PC-3 (cell line): ENCODE measurements at places on chromosomes 6 and 20. TPM values are rescaled to one million over a fixed set of nuclear protein-coding genes. Genes with fewer than 3 reads are reported as not detected.
A peak's percentile ranks its signal among the peaks of the same experiment; 100 is the strongest.

DNA sequence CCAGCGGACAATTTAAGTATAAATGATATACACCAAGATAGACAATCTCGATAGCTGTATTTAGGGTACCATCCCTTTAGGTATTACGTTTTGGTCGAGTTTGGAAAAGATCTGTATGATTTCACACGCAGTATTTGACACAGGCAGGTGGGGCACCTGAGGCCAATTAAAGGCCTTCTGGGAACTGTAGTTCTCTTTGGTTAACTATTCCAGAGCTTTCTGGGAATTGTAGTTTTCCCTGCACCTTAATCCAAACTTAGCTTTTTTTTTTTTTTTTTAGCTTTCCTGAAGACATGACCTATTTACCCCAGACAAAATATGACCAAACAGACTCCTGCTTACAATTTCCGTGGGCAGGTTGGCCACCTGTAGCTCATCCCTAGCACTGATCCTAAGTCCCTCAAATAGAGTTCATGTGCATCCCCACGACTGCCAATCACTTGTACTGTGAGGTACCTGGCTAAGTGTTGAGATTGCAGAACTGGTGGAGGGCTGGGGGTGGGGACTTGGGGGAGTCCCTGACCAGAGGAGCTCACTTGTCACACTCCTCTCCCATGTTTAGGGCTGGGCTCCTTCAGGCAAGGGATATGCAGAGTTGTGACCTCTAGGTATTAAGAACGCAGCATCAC, 999 bp upstream of the EHMT2 start:
- DNase-seq, result peak; percentile 68

DNA sequence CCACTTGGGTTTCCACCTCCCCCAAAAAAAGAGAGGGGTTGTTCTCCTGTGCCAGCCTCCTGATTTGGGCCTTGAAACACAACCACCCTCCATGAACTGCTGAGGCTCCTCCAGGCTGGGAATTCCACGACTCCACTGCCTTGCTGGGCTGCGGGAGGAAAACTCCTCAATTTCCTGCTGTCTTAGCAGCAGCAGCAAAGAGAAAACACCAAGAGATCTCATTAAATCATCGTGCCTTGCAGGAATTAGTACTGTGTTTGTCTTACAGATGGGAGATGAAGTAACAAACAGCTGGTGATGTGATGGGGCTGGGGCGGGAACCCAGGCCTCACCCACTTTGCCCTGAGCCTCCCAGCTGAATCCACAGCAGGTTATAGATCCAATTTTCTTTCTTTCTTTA, 29.0 kb downstream of the BPIFB1 start:
- no peak for DNase-seq

- DNase-seq, result no peak
Measured at GRCh38 chr6:149751239-149751638, 1.7 kb downstream of the PCMT1 start.

DNA sequence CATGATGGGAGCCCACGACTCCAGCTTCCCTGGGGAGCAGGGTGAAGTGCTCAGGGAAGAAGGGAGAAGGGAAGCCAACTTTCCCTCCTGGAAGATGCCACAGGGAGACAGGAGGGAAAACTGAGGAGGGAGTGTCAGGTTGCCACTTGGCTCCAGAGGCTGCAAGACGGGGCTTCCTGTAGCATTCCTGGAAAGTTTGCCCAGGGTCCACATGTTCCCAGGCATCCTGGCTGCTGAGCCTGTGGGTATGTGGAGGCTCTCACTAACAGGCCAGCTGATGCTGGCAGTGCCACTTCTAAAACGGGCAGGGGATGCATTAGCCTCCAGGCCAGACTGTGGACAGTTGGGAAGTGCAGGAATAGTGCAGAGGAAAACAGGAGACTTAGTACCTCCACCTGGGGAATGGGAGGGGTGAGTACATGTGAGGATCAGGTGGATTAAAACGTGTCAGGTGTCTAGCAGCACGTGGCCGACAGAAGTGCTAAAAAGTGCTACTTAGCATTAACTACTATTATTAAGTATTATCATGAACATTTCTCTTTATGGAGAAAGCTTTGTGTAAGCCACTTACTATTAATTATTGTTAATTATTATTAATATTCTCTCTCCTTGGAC, 33.2 kb downstream of the BANF2 start:
- DNase-seq, result no peak

The PACSIN1 gene
- 2.3 and 3.5 TPM in 2 replicates for total RNA-seq
